ENCODE measurements at places on chromosomes 13 and 19.

DNA sequence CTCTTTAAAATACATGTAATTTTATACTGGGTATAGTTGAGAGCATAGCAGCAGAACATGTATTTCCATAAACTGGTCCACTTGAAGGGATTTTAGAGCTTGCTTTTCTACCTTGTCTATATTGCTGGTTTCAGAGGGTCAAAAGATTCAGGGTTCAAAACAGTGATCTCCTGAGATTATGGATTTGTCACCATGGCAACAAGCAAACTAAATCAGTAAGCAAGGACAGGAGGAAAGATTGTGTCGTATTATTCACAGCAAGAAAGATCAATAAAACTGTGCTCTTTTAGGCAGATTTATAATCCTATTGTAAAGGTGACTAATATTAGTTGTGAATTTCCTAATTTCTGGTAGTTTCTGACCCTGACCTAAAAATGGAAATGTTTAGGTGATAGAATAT lies 496.4 kb downstream of the LMO7 start:
- no peak for DNase-seq

DNA sequence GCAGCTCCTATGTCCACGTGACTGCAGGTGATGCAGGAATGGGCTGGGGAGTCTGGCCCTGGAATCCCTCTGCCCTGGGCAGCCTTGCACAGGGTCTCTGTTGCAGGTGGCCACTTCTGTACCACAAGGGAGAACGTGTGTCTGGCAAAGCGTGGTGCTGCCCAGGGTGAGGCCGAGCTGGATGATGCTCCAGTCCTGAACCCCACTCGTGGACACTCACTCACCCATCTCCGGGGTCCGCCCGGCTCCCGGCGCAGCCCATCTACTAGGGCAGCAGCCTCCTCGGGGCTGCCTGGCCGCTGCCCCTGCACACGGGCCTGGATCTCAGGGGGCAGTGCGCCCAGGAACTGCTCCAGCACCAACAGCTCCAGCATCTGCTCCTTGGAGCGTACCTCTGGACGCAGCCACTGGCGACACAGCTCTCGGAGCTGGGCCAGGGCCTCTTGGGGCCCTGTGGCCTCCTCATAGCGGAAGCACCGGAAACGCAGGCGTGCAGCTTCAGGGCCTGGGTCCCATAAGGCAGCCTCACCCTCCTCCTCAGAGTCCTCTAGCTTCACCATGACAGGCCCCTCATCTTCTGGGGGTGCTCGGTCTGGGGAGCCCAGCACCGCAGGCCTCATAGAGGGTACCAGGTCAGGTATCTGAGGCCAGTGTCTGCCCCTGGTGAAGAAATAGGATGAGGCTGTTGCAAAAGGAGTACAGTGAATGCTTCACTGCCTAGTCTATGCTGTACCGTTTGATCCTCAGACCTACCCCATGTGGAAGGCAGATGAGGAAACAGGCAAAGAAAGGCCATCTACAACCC lies 2.2 kb downstream of the MZF1 start:
- DNase-seq, result no peak

DNA sequence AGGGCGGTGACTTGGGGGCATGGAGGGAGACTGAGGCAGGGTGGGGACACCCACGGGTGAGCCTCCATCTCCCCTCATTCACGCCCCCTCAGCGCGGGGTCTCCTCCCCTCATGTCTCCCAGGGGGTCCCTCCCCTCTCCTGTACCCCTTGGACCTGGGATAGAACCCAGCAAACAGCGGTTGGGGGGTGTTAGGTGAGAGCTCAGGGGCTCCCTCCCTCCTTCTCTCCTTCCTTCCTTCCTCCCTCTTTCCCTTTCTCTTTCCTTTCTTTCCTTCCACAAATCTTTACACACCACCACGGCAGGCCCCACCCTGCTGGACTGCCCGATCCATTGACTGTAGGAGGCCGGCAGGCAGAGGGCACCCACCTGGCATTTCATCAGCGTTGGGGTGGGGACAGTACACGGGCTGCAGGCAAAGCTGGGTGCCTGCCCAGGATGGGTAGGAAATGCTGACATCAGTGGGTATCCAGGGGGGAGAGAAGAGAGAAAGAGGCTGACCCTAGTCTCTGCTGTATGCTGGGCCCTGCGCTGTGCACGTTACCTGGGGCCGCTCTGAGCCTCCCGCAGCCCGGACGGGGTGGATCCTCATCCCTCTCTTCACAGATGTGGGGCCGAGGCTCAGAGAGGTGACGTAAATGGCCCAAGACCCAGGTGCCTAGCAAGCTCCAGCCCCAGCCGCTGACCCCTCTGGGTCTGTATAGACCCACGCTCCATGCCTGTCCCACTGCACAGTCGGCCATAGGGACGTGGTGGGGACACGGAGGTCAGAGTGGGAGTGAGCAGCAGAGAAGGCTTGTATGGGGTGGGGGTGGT lies 3.5 kb downstream of the SSC5D start:
- DNase-seq, result no peak

DNA sequence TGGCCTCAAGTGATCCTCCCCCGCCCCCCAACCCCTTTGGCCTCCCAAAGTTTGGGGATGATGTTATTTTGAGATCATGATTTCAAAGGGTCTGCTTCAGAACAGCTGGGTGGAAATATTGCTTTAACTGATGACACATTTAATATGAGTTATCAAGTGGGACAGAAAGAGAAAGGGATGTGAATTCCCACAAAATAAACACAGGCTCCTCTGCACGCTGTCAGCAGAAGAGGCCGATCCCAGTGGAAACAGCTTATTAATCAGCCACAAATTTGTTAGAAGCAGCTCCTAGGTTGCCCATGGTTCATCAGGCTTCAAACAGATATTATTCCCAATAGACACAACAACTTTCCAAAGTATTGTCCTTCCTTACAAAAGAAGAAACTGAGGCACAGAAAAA lies 4.7 kb downstream of the DCLK1 start:
- no peak for DNase-seq

- DNase-seq, result no peak
These were observed 199.0 kb downstream of the NUFIP1 start for GRCh38 chr13:44790289-44790688.

- no peak for DNase-seq
These were observed 221.9 kb upstream of the SLC10A2 start for GRCh38 chr13:103288114-103288513.

DNA sequence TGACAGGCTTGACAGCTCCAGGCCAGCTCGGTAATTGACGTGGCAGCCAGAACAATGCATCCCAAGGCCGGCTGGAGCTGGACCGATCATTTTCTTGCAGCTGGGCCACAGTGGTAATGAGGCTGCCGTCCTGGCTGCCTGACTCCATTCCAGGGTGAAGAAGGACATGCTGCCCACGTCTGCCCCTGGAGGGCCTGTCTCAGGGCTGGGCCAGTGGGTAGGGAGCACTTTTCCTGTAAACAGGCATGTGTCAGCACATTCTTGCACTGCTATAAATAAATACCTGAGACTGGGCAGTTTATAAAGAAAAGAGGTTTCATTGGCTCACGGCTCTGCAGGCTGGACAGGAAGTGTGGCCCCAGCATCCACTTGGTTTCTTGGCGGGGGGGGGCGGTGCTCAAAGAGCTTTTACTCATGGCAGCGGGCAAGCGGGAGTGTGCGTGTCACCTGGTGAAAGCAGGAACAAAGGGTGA lies 38.1 kb upstream of the KCTD15 start:
- no peak for DNase-seq

All from GF-D8 (cell line).